ENCODE measurements at places on chromosomes 16 and 17.

- DNase-seq = no peak
Measured at GRCh38 chr16:87970186-87970585, 19.0 kb downstream of the BANP start.

- DNase-seq = no peak
Measured at GRCh38 chr16:15899538-15900100, 11.2 kb upstream of the CEP20 start.

DNA sequence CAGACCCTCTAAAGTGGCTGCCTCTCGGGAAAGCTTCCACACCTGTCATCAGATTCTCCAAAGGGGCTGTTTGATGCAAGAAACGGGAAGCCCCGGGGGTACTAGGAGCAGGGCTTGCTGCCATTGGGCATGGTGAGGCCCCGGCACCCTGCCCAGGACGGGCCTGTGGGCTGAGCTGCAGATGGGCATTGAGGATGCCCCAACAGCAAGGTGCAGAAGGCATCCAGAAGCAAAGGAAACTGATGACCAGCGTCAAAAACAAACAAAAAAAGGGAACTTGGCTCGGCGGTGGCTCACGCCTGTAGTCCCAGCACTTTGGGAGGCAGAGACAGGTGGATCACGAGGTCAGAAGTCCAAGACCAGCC, 1.5 kb upstream of the LIMD2 start:
- no peak for DNase-seq

GRCh38 chr16:54072237-54072636, 214.3 kb downstream of the IRX3 start:
- no peak for DNase-seq

- peak; percentile 10 for DNase-seq
Measured at GRCh38 chr16:10181196-10182162, 749 bp downstream of the GRIN2A start.

DNA sequence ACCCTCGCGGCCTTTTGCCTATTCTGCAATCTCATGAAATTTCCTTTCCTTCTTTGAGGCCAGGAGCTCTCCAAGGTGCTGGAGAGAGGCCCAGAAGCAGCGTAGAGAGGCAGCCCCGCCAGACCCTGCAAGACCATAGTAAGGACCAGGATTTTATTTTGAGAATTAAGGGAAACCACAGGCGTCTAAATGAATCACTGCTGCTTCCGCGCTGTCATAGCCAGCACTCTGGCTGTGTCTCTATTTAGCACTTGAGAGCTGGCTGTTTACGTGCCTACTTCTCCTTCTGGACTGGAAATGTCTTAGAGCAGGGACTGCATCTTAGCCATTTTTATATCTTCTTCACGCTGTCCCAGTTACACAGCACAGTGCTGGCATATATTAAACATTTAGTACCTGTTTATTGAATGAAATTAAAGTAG, 37.6 kb upstream of the PIRT start:
- DNase-seq = no peak

GRCh38 chr17:78263063-78263735, 31.8 kb downstream of the TMEM235 start:
- no peak for DNase-seq

DNA sequence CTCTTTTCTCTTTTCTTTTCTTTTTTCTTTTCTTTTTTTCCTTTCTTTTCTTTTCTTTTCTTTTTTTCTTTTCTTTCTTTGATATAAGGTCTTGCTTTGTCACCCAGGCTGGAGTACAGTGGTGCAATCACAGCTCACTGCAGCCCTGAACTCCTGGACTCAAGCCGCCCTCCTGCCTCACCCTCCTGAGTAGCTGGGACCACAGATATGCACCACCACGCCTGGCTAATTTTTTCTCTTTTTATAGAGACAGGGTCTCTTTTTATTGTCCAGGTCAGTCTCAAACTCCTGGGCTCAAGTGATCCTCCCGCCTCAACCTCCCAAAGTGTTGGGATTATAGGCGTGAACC, 145.8 kb downstream of the IRX3 start:
- DNase-seq = no peak

DNA sequence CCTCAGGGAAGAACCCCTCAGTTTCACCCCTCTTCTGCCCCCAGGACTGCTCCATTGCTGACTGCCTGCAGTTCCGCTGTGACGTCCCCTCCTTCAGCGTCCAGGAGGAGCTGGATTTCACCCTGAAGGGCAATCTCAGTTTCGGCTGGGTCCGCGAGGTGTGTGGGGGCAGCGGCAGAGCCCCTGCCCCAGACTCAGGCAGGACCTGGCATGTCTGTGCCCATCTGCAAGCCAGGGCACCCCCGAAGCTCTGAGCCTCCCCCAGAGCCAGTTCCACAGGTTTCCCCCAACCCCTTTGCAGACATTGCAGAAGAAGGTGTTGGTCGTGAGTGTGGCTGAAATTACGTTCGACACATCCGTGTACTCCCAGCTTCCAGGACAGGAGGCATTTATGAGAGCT, 4.4 kb downstream of the COX6A2 start:
- DNase-seq = no peak

DNA sequence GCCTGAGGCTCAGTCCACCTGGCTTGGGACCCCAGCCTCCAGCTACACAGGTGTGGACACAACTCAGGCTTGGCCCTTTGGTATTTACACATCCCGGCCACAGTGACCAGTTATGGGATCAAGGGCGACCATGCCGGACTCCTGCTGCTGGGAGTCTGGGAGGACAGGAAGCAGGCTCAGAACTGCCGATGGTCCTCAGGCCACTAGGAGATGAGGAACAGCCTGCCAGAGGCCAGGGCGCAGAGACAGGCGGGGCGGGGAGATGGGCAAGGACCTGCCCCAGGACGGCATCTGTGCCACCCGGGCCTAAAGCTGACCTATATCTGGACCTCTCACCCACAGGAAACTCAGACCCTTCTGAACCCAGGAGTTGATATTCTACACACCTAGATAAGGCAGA, 12.5 kb downstream of the NXN start:
- DNase-seq = no peak

DNA sequence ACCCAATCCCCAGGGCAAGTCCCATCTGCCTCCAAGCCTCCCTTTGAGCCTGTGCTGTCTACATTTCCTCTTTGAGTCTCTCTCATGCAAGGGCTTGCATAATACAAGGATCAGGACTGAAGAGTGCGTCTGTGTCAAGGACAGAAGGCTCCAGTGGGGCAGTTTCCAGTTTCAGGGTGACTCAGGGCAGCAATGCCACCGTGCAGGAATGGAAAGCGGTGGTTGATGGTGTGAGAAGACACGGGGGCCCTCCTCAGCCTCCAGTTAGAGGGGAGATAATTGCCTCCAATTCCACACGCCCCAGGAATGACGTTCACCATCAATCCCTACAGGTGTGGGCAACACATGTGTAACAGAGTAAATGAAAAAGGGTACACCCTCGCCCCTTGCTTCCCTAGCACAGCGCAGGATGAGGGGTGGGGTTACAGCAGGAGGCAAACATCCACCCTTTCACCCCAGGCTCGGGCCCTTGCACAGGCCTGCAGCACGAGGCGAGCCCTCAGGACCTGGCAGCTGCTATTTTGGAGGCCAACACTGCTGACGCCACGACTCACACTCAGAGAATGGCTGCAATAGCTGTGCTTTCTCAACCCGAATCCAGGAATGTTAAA, 24.8 kb upstream of the SLC25A19 start:
- no peak for DNase-seq

- DNase-seq = no peak
Measured at GRCh38 chr17:42642336-42642735, 16.7 kb upstream of the TUBG2 start.

GRCh38 chr16:1379304-1380076, 27.8 kb downstream of the GNPTG start:
- peak; percentile 62 for DNase-seq

DNA sequence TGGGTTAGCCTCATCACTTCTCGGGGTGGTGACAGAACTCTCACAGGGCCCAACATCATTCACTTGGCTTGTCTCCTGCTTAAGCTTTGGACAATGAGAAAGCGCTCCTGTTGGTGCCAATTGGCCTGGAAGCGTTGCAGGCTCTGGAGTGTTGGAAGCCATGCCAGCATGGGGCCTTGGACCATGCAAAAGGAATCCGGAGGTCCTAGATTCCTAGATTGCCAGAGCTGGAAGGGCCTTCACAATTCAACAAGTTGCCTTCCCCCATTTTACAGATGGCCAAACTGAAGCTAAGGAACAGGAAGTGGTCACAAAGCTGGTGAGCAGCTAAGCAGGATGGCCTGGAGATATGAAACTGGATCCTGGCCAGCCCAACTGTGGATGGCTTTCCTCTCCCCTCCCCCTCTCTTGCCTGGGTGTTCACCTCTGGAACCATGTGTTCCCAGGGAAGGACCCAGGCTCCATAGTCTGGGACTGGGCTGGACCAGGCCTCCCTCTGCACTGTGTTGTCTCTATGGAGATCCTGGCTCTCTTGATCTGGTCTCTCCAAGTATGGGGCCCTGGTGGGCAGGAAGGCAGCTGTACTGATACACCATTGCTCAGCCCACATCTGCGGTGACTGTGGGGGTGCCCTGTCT, 6.0 kb upstream of the IGFBP4 start:
- DNase-seq = no peak

DNA sequence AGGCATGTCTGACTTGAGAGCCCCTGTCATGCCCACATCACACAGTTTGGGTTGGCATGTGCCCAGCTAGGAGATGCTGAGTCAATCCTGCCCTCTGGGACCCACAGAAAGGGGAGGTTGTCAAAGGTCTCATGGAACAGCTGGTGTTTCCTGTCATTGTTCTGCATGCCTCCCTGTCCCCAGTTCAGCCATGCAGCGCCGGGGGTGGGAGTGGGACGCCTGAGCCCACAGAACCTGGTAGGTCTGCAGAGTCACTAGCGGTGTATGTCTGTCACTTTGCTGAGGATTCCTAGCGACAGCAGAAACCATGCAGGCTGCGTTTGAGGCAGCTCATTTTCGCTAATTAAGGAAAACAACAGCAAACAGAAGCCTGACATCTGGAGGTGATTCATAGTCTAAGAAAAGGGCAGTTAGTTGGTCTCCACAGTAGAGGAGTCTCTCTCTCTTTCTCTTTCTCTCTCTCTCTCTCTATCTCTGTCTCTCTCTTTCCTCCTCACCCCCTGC, 19.6 kb upstream of the CCL1 start:
- no peak for DNase-seq

GRCh38 chr17:82598256-82599119, 49.8 kb downstream of the WDR45B start:
- DNase-seq = no peak

- DNase-seq = no peak
Measured at GRCh38 chr17:75875940-75876189, 2.5 kb downstream of the TRIM47 start.

DNA sequence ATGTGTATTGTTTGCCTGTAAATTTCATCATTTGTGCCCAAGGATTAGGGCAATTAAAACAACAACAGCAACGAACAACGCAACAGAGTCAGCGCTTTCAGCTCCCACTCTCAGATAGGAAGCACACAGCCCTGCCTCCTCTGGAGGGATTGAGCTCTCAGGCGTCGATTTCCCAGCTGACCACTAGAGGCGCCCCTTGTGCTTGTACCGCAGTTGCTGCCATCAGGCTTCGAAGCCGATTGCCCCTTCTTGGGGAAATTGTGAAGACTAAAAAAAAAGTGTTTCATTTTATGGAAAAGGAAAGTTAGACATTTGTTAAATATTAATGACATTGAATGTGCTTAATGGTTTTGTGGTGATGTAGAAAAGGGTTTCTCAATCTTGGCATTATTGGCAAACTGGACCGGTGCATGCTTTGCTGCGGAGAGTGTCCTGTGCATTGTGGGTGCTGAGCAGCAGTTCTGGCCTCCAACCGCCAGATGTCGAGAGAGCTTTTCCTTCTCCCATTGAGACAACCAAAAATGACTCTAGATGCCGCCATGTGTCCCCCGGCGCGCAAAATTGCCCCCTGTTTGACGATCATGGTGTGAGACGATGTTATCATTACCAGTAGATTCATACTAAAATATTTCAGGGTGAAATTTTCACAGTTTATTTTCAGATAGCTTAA, 650.4 kb upstream of the RBFOX1 start:
- no peak for DNase-seq

GRCh38 chr17:7509937-7510336, 25.8 kb downstream of the POLR2A start:
- DNase-seq = no peak

GRCh38 chr17:65772989-65773388, 211.5 kb upstream of the AXIN2 start:
- no peak for DNase-seq

DNA sequence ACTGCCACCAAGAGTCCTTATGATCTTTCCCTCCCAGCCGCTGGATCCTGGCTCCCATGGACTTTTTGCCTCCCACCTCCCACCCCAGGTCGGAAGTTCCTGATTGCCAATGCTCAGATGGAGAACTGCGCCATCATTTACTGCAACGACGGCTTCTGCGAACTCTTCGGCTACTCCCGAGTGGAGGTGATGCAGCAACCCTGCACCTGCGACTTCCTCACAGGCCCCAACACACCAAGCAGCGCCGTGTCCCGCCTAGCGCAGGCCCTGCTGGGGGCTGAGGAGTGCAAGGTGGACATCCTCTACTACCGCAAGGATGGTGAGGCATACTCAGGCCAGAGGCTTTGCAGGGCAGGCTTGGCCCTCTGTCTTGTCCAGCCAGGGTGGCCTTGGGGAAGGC, 893 bp downstream of the KCNH6 start:
- DNase-seq = no peak

DNA sequence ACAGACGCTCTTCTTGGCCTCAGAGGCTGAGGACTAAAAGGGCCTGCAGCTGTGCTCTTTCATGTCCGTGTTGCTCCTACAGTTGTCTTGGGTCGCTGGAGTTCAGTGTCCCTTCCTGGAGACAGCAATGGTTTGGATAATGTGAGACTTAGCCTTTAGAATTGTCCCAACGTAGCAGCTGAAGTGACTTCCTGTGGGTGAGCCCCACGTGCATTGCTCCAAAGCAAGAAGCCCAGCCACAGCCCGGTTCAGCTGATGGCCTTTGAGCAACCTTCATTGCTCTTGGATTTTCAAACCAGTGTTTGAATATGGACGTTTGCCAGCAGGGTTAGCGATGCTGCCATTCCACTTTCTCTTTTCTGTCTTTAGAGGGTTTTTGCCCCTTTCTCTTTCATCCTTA, 19.7 kb downstream of the TMEM11 start:
- DNase-seq = no peak

DNA sequence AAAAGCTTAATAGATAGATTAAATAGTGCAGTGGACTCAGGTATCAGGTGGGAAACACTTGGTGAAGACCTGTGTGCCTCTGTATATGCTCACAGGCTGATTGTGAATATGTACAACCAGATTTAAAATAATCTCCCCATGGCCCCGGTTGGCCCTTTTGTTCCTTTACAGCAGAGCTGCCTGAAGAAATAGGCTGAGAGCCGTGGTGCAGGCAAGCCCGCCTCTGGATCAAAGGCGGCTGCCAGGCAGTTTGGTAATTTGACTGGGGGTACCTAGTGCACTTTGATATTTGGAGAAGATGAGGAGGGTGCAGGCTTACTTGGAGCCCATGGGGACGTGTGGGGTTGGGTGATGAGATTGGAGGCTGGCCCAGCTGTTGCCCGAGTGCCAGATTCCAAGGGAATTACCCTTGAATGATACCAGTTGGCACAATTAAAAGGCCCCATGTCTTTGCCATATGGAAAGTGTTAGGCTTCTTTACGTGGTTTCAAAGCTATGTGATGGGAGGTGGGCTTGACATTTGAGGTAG, 5.0 kb downstream of the NKD1 start:
- DNase-seq = no peak

Measured in activated naive CD4-positive, alpha-beta T cell (primary cell).